Activated CD8-positive, alpha-beta T cell treated with anti-CD3 and anti-CD28 coated beads, Interleukin-2, amount 10 ng/mL, durations not matched to agents 7 days and 5 days (primary cell): ENCODE measurements at places on chromosomes 13 and 19. TPM values are rescaled to one million over a fixed set of nuclear protein-coding genes. Genes with fewer than 3 reads are reported as not detected.

DNA sequence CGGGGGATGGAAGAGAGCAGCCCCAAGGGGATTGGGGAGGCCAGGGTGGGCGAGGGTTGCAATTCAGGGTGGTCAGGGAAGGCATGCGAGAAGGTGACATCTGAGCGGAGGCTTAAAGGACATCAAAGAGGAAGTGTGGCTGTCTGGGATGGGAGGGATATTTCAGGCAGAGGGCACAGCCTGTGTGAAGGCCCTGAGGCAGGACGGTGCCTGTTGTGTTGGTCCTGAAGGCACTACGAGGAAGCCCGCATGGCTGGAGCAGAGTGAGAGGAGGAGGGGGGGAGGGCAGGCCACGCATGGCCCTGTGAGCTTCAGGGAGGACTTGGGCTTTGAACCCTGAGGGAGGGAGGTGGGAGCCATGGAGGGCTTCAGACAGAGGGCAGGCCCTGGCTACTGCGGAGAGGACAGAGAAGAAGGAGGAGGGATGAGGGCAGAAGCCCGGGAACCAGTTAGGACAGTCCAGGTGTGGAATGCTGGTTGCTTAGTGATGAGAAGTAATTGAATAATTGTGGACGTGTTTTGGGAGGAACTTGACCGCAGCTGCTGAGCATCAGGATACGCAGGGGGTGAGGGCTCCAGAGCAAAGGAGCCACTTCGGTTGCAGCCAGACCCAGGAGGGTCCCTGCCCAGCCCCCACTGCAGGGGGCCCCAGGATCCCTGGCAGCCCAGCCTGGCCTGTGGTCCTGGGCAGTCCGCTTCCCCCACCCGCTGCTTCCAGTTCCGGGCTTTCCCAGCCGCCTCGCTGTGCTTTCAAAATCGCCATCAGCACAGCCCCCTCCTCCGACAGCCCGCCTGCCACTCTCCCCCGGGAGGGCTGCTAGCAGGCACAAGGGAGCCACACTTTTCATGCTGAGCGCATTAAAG is 6.2 kb downstream of the TLE6 start:
- DNase-seq: no peak

- peak; percentile 86 for DNase-seq
Observed at GRCh38 chr19:50431343-50432220, 1.1 kb upstream of the MYBPC2 start.

GRCh38 chr19:54390942-54391577 is 24.2 kb upstream of the TTYH1 start:
- DNase-seq: peak; percentile 83

BLVRB gene
- total RNA-seq: 15.1 TPM
